ENCODE measurements at places on chromosomes 16 and 17.
A peak's percentile ranks its signal among the peaks of the same experiment; 100 is the strongest.

DNA sequence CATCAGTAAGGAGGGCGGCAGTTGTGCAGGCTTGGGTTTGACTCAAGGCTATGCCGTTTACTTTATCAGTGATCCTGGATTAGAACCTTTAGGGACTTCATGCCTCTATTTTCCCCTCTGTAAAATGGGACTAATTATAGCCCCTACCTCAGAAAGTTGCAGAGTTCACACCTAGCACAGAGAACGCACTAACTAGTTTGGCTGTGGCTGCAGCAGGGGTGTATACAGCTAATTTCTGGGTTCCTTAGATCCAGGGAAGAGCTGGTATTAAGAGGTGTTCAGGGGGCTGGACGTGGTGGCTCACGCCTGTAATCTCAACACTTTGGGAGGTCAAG, 267.3 kb downstream of the CPPED1 start:
- no peak for DNase-seq

DNA sequence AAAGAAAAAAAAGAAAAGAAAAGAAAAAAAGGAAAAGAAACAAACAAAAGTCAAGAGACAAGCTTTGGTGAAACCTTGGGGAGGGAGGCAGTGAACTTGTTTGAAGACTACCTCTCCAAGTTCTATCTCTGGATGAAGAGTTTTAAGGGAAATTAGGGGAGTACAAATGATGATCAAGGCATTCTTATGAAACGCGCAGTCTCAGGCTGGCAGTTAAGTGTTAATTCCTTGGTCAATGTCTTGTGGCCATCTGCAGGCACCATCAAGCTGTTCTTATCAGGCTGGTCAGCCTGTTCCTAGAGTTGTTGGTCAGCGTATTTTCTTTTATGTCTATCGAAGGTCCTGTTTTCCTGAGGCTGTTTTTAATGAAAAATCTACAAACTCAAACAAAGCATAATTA, 8.2 kb upstream of the DRG2 start:
- no peak for DNase-seq

GRCh38 chr17:80455336-80455710, 21.1 kb downstream of the NPTX1 start:
- peak; percentile 14 for DNase-seq

DNA sequence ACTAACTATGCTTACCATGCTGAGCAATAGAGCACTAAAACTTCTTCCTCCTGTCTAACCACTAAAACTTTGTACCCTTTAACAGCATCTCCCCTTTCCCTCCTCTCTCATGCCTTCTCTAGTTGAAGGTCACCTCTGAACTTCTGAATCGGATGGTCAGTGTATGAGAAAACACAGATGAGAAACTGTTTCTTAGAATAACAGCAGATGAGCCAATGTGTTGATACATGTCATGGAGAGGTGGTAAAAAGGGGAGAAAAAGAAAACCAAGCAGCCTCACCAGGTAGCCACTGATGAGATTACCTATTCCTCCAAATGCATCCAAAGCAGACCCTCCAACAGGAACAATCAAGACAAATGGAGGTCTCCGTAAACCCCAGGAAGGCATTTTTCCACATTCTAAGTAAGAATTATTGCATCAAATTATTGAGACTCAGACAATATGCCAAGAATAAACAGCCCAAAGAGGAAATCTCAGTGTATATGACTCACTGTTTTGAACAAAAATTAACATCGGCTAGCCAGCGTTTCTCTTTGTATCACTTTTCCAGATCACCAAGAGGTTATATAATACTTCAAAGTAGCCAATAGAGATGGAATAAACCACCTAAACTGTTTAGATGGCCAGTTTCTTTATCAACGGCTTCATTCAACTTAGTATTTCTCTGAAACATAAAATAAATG, 793.3 kb upstream of the SOX9 start:
- no peak for DNase-seq

DNA sequence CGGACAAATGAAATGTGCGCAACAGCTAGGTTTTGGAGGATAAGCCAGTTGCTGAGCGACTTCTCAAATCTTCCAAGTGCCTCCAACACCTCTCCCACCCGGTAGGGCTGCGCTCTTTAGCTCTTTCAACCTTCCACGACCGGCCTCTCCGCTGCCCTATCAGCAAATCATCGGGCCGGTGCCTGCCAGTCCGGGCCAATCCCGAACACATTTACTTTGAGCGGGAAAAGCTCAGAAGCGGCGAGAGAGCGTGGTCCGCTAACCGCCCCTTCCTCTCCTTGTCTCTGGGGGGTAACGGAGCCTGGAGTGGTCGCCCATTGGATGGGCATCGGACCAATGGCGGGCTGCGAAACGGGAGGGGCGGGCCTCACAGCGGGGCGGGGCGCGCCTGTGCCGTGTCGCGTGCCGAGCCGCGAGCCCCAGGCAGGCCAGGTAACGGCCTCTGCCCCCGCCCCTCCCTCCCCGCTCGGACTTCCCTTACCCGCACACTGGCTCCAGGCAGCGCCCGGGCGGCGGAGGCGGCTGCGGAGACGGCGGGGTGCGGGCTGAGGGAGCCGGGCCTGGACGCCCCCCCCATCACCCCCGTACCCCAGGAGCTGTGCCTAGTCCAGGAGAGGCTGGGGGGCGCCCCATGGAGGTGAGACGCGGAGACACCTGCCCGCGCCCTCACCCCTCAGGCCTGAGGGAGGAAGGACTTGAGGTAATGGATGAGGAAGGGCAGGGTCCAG, at the start of gene MEIOC:
Gene MEIOC (plus strand): TSS at position 486 of the 728 bp plus-strand sequence. CDS start 146 bp downstream, at position 632.
- no peak for DNase-seq

- no peak for DNase-seq
Observed at GRCh38 chr17:78986048-78986648, 6.4 kb upstream of the LGALS3BP start.

DNA sequence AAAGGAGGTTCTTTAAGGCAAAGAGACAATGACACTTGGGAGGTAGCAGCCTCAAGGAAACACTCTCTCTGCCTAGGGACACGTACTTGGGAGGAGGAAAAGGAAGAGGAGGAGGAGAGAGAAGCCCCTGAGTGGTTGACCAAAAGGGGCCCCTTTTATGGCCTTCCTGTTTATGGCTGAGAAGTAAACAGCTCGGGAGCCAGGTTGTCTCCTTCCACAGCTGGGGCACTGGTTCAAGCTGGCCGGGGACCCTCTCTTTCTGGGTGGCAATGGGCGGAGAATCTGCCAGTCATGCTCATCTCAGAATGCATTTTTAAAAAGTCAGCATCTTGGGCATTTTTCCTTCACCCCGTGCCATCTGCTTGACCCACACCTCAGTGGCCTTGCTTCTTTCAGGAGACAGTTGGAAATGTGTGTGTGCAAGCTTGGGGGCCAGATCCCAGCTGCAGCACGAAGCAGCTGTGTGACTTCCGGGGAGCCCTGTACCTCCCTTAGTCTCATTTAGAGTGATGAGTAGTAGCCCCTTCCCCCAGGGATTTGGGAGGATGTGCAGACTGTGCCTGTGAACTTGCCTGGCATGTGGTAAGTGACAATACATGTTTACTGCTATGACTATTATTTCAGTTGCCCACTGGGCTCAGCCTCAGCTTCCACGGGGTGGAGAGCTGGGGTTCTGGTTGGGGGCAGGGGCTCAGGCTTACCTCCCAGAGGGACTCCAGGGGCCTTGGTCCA, 33.8 kb upstream of the SALL1 start:
- DNase-seq, result no peak

- no peak for DNase-seq
Observed at GRCh38 chr16:13236308-13236707, 334.9 kb downstream of the SHISA9 start.

GRCh38 chr16:81668243-81669097, 110.6 kb upstream of the PLCG2 start:
- no peak for DNase-seq

- no peak for DNase-seq
Observed at GRCh38 chr16:48824271-48824670, 214.3 kb upstream of the N4BP1 start.
